ENCODE measurements at places on chromosomes 13 and 19. TPM values are rescaled to one million over a fixed set of nuclear protein-coding genes. Genes with fewer than 3 reads are reported as not detected.
A peak's percentile ranks its signal among the peaks of the same experiment; 100 is the strongest.

Gene RGS9BP
- total RNA-seq: 0.19 TPM

Gene CALR3
- not detected for total RNA-seq

Gene KCNK6
- total RNA-seq: 10.8 TPM

Gene IL11
- total RNA-seq: 183 TPM

Gene CILP2
- total RNA-seq: 6.0 TPM

Gene ZNF534
- not detected for total RNA-seq

Gene SBK2
- total RNA-seq: 4.2 TPM

Gene STARD13
- 28.7 TPM for total RNA-seq

Gene IL17D
- 1.9 TPM for total RNA-seq

Gene ARHGAP33
- 5.5 TPM for total RNA-seq

Gene TEX101
- total RNA-seq: not detected

Gene PTH2
- total RNA-seq: not detected

Gene SLC17A7
- total RNA-seq: 0.16 TPM

Gene PTPRH
- total RNA-seq: 1.0 TPM

- no peaks in the 10 kb centered on the region for H3K36me3 ChIP-seq
- DNase-seq: peak; percentile 34
Measured at GRCh38 chr13:91132786-91133185, 214.7 kb upstream of the MIR17HG start.

DNA sequence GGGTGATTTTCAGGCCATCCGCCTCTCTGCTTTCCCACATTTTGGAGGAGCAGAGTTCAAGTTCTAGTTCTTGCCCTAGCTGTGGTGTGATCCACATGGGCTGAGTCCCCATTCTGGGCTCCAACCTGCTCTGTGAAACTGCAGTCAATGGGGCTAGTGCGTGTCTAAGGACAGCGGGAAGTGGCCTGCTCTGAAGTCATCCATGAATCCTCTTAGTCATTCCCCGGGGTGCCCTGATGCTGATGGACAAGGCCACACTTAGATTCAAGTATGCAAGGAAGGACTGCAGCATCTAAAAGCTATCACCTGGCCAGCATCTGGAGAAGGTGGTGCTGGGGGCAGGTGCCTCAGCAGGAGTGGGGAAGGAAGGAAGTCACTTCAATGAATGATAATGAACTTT lies 94.6 kb downstream of the TSHZ3 start:
- no peaks in the 10 kb centered on the region for H3K27me3 ChIP-seq
- H3K36me3 ChIP-seq: no peaks in the 10 kb centered on the region
- no peak overlapping the region for H3K4me3 ChIP-seq
- no peaks in the 10 kb centered on the region for H3K4me1 ChIP-seq
- peak; percentile 9 for DNase-seq

GRCh38 chr19:44644402-44645016 lies 799 bp downstream of the PVR start:
- peaks cover 17% of the 10 kb centered on the region for H3K36me3 ChIP-seq
- no peaks in the 10 kb centered on the region for H3K27me3 ChIP-seq
- H3K4me1 ChIP-seq: peaks cover 24% of the 10 kb centered on the region
- peak overlapping the region; percentile 89 for H3K27ac ChIP-seq

DNA sequence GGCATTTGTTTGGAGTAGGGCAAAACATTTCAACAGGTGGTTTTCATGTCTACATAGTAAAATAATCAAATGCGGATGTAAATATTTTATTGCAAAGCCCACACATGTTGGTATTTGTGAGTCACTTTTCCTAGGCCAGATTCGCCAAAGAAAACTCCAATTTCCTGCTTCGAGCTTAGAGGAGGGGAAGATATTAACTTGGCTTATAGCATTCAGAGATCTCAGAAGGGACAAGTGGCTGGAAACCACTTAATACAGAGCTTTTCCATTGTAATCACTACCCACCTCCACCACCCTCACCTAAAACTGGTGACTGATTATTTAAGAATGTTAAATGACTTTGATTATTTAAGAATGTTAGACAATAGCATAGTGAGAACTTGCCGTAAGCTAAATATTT lies 530.6 kb upstream of the SPRY2 start:
- peak overlapping the region; percentile 12 for H3K27ac ChIP-seq
- peak; percentile 59 for DNase-seq
- no peaks in the 10 kb centered on the region for H3K36me3 ChIP-seq
- peaks cover 2% of the 10 kb centered on the region for H3K4me1 ChIP-seq

GRCh38 chr13:21822029-21822428 lies 151.2 kb downstream of the FGF9 start:
- H3K27ac ChIP-seq: no peak overlapping the region
- no peaks in the 10 kb centered on the region for H3K27me3 ChIP-seq
- no peak overlapping the region for H3K4me3 ChIP-seq
- no peaks in the 10 kb centered on the region for H3K4me1 ChIP-seq
- no peaks in the 10 kb centered on the region for H3K36me3 ChIP-seq

- no peak for DNase-seq
- H3K4me3 ChIP-seq: no peak overlapping the region
- H3K4me1 ChIP-seq: no peaks in the 10 kb centered on the region
- H3K36me3 ChIP-seq: no peaks in the 10 kb centered on the region
- no peak overlapping the region for H3K27ac ChIP-seq
Measured at GRCh38 chr19:8973501-8974091, 36.6 kb downstream of the MUC16 start.

DNA sequence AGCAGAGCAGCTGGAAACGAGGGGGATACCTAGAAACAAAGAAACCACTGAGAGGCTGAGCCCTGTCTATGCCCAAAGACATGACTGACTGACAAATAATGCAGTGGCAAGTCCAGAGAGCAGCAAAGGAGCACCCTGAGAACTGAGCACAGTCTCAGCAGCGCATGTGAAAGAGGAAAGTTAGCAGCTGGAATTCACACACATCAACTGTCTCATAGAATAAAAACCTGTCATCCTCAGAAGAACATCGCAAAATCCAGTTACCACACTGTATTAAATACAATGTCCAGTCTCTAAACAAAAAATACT lies 24.1 kb upstream of the DLEU7 start:
- H3K4me3 ChIP-seq: no peak overlapping the region
- DNase-seq: no peak
- no peak overlapping the region for H3K27ac ChIP-seq
- no peaks in the 10 kb centered on the region for H3K4me1 ChIP-seq

GRCh38 chr13:83881917-83882605 lies at the start of gene SLITRK1:
Gene SLITRK1, minus strand, starts transcription at chr13:83882474. Its CDS starts 967 bp downstream, at chr13:83881507.
- no peaks in the 10 kb centered on the region for H3K36me3 ChIP-seq
- H3K27ac ChIP-seq: no peak within 1 kb of the TSS
- peaks cover 25% of the 10 kb centered on the region for H3K27me3 ChIP-seq
- H3K4me1 ChIP-seq: peaks cover 18% of the 10 kb centered on the region
- DNase-seq: peak; percentile 60

GRCh38 chr13:110151462-110151861 lies 155.5 kb downstream of the COL4A1 start:
- no peak for DNase-seq
- no peaks in the 10 kb centered on the region for H3K4me1 ChIP-seq
- H3K36me3 ChIP-seq: peaks cover 59% of the 10 kb centered on the region
- H3K4me3 ChIP-seq: no peak overlapping the region
- H3K27ac ChIP-seq: no peak overlapping the region

- H3K36me3 ChIP-seq: no peaks in the 10 kb centered on the region
- no peak overlapping the region for H3K4me3 ChIP-seq
- peaks cover 6% of the 10 kb centered on the region for H3K4me1 ChIP-seq
- H3K27ac ChIP-seq: no peak overlapping the region
- no peaks in the 10 kb centered on the region for H3K27me3 ChIP-seq
Measured at GRCh38 chr13:33512880-33513554, 227.5 kb upstream of the STARD13 start.

GRCh38 chr13:102556806-102557205 lies 40.0 kb upstream of the TPP2 start:
- no peaks in the 10 kb centered on the region for H3K27me3 ChIP-seq
- no peak for DNase-seq
- no peaks in the 10 kb centered on the region for H3K36me3 ChIP-seq
- no peak overlapping the region for H3K27ac ChIP-seq

DNA sequence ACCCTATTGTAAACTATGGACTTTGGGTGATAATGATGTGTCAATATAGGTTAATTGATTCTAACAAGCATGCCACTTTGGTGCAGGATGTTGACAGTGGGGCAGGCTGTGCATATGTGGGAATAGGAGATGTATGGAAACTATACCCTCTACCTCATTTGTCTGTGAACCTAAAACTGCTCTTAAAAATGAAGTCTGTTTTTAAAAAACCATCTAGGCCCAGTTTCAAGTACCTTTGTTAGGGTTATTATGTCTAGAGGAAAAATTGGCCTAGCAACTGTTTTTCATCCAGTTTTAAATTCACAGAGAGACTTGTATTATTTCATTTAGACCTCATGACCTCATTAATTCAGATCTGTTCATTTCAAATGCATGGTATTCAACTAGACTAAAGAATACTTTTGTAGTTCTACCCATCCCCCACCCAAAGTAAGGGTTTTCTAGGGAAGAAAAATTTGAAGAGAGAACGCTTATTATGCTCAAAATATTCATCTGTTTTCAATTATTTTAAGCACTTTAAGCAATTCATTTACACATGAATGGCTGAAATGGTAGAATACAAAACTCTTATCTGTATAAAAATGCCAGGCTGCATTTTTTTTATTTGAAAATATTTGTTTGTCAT lies 1781.9 kb upstream of the MIR17HG start:
- H3K27me3 ChIP-seq: no peaks in the 10 kb centered on the region
- H3K4me1 ChIP-seq: no peaks in the 10 kb centered on the region
- H3K36me3 ChIP-seq: no peaks in the 10 kb centered on the region
- no peak overlapping the region for H3K4me3 ChIP-seq
- no peak overlapping the region for H3K27ac ChIP-seq

GRCh38 chr19:20079476-20079875 lies 1.7 kb downstream of the ZNF90 start:
- no peak overlapping the region for H3K27ac ChIP-seq
- H3K27me3 ChIP-seq: no peaks in the 10 kb centered on the region
- no peaks in the 10 kb centered on the region for H3K36me3 ChIP-seq
- no peak for DNase-seq
- peak overlapping the region; percentile 78 for H3K4me3 ChIP-seq

DNA sequence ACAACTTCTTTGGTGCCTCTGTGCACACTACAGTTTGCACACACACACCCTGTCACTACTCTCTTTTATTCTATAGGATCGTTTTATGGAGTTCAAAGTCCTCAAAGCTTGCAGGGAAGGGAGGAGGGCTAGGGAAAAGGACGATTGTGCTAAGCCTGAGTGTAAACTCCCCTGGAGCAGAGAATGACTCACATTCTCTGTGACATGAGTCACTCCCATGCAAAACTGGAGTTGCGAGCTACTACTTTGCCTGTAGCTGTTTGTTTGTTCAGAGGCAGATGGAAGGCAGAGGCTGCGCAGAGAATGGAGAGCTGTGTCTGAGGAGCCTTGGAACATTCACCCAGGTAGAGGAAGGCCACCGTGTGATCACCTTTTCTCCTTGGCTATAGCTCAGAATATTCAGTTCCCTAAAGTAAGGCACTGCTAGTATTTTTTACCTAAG lies 80.5 kb upstream of the MBNL2 start:
- peaks cover 12% of the 10 kb centered on the region for H3K4me1 ChIP-seq
- H3K27me3 ChIP-seq: no peaks in the 10 kb centered on the region
- no peak overlapping the region for H3K4me3 ChIP-seq
- DNase-seq: peak; percentile 85
- no peaks in the 10 kb centered on the region for H3K36me3 ChIP-seq
- no peak overlapping the region for H3K27ac ChIP-seq

- no peak overlapping the region for H3K4me3 ChIP-seq
- DNase-seq: no peak
- no peak overlapping the region for H3K27ac ChIP-seq
- no peaks in the 10 kb centered on the region for H3K27me3 ChIP-seq
- H3K36me3 ChIP-seq: no peaks in the 10 kb centered on the region
Measured at GRCh38 chr19:8221161-8221560, 12.0 kb downstream of the CERS4 start.

DNA sequence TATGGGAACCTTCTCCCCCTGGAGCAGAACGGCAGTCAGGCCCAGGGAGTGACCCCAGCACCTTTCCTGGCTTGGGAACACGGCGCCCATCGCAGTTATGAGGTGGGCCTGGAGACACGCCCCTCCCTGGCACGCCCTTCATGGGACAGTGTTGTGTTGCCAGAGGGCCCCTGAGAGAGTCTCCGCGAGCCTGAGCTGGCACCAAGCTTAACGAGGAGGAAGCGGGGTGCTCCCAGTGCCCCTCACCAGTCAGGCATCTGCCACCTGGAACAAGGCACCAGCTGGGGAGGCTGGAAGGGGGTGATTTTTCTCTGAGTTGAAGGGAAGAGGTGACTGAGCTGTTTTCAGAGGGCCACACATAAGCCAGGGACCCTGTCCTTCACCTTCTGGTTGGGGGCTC lies 180.6 kb downstream of the KDM4B start:
- no peaks in the 10 kb centered on the region for H3K27me3 ChIP-seq
- H3K36me3 ChIP-seq: peaks cover 4% of the 10 kb centered on the region
- peaks cover 9% of the 10 kb centered on the region for H3K4me1 ChIP-seq
- H3K27ac ChIP-seq: no peak overlapping the region
- DNase-seq: no peak
- H3K4me3 ChIP-seq: no peak overlapping the region

- no peak for DNase-seq
- H3K4me1 ChIP-seq: no peaks in the 10 kb centered on the region
- no peaks in the 10 kb centered on the region for H3K27me3 ChIP-seq
- H3K27ac ChIP-seq: no peak overlapping the region
- H3K36me3 ChIP-seq: no peaks in the 10 kb centered on the region
- no peak overlapping the region for H3K4me3 ChIP-seq
Measured at GRCh38 chr13:24938966-24939365, 157.0 kb upstream of the PABPC3 start.

- peaks cover 56% of the 10 kb centered on the region for H3K36me3 ChIP-seq
- H3K27me3 ChIP-seq: no peaks in the 10 kb centered on the region
- no peak overlapping the region for H3K27ac ChIP-seq
- H3K4me1 ChIP-seq: peaks cover 5% of the 10 kb centered on the region
Measured at GRCh38 chr13:113638173-113638746, 19.7 kb downstream of the ATP4B start.

- peaks cover 61% of the 10 kb centered on the region for H3K4me1 ChIP-seq
- no peaks in the 10 kb centered on the region for H3K27me3 ChIP-seq
- peaks cover 3% of the 10 kb centered on the region for H3K36me3 ChIP-seq
- H3K27ac ChIP-seq: peak overlapping the region; percentile 88
Measured at GRCh38 chr19:13118424-13119193, 545 bp downstream of the NACC1 start.

DNA sequence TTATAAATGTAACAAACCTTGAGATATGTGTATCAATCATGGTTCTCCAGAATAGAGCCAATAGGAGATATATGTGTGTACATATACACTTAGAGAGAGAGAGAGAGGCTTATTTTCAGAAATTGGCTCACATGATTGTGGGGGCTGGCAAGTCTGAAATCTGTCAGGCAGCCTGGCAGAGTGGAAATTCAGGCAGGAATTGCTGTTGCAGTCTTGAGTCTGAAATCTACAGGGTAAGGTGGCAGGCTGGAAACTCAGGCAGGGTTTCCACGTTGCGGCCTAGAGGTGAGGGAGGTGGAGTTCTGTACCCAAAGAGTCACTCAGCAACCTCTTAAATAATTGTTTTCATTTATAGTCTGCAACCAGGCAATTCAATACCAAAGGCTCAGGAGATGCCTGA lies 218.4 kb downstream of the B3GLCT start:
- H3K4me3 ChIP-seq: no peak overlapping the region

- no peaks in the 10 kb centered on the region for H3K27me3 ChIP-seq
- H3K27ac ChIP-seq: no peak overlapping the region
- no peak for DNase-seq
- peaks cover 5% of the 10 kb centered on the region for H3K4me1 ChIP-seq
- H3K36me3 ChIP-seq: no peaks in the 10 kb centered on the region
Measured at GRCh38 chr19:18726846-18727245, 43.4 kb downstream of the CRTC1 start.

- H3K4me3 ChIP-seq: no peak overlapping the region
- H3K4me1 ChIP-seq: no peaks in the 10 kb centered on the region
- H3K27me3 ChIP-seq: peaks cover 4% of the 10 kb centered on the region
- H3K27ac ChIP-seq: no peak overlapping the region
Measured at GRCh38 chr19:1302533-1303239, 17.0 kb downstream of the EFNA2 start.

Measured in astrocyte (in vitro differentiated cells and primary cell).